ENCODE measurements at places on chromosomes 16 and 17. TPM values are rescaled to one million over a fixed set of nuclear protein-coding genes. Genes with fewer than 3 reads are reported as not detected.

The PIPOX gene
- polyA plus RNA-seq = 12.6 TPM

- no peak for DNase-seq
These were observed 4.8 kb downstream of the SOX8 start for GRCh38 chr16:986411-986810.

GRCh38 chr17:57010487-57010886 lies 32.6 kb downstream of the SCPEP1 start:
- DNase-seq = no peak

The CCDC78 gene
- polyA plus RNA-seq = 3.9 TPM

DNA sequence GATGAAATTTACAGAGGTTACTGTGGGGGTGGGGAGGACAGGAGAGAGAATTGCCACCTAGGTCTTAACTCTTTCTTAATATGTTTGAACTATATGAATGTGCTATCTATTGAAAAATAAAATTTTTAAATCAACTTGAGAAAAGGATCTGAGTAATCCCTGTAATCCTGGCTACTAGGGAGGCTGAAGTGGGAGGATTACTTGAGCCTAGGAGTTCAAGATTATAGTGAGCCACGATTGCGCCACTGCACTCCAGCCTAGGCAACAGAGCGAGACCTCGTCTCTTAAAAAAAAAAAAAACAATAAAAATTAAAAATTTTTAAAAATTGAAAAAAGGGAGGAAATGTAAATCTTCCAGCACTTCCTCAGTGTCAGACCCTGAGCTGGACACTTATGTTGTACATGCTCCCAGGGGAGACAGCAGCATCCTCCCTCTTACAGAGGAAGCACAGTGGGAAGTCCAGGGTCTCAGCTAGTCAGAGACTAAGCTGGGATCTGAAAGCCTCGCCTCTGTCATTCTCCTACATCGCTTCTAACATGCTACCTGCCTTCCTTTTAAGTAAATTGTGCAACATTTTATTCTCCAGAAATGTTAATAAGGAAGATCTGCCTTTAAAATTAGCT lies 21.9 kb downstream of the PMM2 start:
- no peak for DNase-seq

- DNase-seq = no peak
These were observed 19.3 kb downstream of the FCSK start for GRCh38 chr16:70473446-70474319.

GRCh38 chr17:79987187-79987934 lies 48.3 kb downstream of the TBC1D16 start:
- DNase-seq = no peak

The HP gene
- 2.2 TPM for polyA plus RNA-seq

GRCh38 chr16:19515757-19516156 lies 6.1 kb downstream of the GDE1 start:
- no peak for DNase-seq

DNA sequence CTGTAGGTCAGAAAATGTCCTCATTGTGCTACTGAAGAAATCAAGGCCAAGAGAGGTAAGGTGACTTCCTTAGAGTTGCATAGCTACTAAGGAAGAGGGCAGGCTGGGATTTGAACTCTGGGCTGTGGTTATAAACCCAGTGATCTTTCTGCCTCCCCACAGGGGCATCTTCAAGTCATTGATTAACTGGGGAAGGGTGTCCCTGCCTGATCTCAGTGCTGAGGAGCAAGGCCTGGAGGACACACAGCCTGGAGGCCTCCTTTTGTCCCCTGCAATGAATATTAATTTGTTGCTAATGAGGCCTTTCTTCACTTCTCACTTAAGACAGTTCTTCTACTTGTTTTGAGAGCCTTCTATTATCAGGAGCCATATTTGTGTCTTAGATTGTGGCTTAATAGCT lies 83.8 kb downstream of the KATNIP start:
- DNase-seq = no peak

- no peak for DNase-seq
These were observed 4.9 kb downstream of the MYLK3 start for GRCh38 chr16:46743232-46743719.

GRCh38 chr17:8826808-8827435 lies 27.8 kb upstream of the MFSD6L start:
- no peak for DNase-seq

GRCh38 chr17:78890498-78890897 lies 12.5 kb downstream of the CEP295NL start:
- DNase-seq = no peak

The TMEM219 gene
- polyA plus RNA-seq = 134 TPM

The FAM20A gene
- polyA plus RNA-seq = 11.8 TPM

- DNase-seq = no peak
These were observed 5.3 kb upstream of the HSF5 start for GRCh38 chr17:58493506-58493905.

The CCR7 gene
- 0.41 TPM for polyA plus RNA-seq

The SLC47A1 gene
- 27.3 TPM for polyA plus RNA-seq

The TERB1 gene
- polyA plus RNA-seq = not detected

DNA sequence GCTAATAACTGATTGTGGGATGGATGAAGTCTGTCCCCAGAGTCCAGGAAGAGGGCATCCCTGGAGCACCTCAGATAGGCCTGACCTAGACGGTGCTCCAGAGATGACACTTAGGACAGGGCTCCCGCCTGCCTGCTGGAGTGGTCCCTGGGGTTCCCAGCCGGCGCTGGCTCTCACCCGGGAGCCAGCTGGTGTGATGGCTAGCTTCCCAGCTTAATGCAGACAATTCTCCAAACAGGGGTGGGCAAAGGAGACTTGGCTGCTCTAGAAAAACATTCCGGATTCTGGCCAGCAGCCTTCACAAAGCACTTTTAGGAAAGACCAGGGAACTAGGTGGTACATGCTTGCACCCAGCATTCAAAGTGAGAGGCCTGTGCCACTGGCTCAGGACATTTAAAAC lies 18.6 kb downstream of the ACE start:
- DNase-seq = no peak

The FLYWCH2 gene
- polyA plus RNA-seq = 38.4 TPM

- DNase-seq = no peak
These were observed 62.1 kb upstream of the NOL11 start for GRCh38 chr17:67655478-67656148.

The UMOD gene
- 224 TPM for polyA plus RNA-seq

GRCh38 chr17:74860872-74861661 lies 1.4 kb upstream of the GRIN2C start:
- DNase-seq = no peak

DNA sequence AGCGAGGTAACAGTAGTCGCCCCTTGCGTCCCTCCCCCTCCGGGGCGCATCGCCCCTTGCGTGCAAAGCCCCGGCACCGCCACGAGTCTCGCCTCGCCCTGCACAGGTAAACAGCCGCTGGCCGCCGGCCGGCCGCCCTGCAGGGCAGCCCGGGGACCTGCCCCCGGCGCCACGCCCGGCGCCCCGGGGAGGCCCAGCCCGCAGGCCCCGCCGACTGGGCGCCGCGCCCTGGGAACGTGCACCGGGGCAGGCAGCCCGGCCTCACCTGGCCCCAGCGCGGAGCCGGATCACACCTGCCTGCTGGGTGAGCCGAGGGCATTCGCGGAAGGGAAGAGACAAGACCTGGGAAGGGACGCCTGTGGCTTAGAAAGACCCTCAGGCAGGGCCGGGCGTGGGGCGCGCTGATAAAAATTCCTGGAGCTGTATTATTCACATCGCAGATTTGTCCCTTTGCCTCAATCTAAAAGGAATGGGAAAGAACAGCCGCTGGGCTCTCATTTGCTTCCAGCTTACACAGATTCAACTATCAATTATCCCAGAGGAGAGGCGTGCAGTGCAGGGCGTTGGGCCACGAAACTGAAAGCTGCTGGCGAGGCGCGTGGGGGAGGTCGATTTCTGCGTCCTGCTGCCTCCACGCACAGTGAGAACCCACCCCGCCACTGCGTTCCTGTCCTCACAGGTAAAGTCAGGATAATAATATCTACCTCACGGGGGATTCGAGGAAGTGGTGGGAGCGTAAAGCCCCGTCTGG lies 451.9 kb downstream of the SLC39A11 start:
- no peak for DNase-seq

Data from left renal cortex interstitium (tissue), 4 donors.